Activated CD4-positive, CD25-positive, alpha-beta regulatory T cell treated with anti-CD3 and anti-CD28 coated beads, Interleukin-2, amount 50 U/mL, for 24 hours (primary cell): ENCODE measurements at places on chromosomes 11 and 22.

DNA sequence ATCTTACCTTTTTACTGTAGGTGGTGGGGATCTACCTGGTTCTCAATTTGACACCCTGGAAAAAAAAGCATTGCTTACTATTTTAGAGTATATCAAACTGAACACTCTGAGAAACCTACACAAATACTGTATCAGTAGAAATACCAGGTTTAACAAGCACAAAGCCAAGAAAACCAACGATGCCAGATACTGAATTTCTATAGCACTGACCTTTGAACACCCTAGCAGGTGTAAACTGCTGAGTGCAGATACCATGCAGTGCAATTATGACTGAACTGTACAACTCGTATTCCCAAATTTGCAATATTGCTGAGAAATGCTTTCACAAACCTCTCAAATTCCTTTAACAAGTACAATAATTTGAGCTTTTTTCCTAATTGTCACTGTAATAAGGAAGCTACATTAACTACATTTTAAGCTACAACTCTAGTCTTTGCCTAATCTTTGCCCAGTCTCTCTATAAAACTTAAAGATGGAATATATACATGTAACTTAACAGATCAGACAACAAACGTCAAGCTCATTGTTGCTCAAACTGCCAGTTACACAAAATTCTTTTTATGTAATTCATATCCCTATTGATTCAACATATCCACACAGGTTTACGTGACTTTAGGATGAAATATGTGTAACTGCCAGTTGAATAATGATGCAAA lies 8.9 kb downstream of the TAF1D start:
- no peak for ATAC-seq

- ATAC-seq: no peak
Observed at GRCh38 chr11:43285826-43286225, 26.0 kb upstream of the API5 start.

DNA sequence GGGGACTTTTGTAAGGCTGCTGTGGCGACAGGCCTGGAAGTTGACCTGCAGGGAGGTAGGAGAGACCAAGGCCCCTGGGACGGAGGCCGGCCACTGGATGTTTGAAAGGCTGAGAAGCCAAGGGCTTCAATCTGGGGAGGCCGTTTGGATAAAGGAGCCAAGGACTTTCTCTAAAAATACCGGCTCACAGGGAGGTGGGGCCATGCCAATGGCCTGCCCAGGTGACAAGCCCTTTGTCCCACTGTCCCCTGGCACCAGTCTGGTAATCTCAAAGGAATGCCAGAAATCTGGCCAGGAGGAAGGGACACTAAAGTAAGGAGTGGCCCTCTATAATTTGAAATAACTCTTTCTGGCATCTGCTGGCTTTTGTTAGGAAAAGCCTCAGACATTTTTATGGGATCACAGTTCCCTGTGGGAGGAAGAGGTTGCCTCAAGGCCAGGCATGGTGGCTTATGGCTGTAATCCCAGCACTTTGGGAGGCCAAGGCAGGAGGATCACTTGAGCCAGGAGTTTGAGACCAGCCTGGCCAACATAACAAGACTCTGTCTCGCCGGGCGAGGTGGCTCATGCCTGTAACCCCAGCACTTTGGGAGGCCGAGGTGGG lies 1.9 kb upstream of the CHKA start:
- ATAC-seq: no peak

- ATAC-seq: peak; percentile 92
Observed at GRCh38 chr22:36977401-36977861, 41.8 kb downstream of the TST start.

DNA sequence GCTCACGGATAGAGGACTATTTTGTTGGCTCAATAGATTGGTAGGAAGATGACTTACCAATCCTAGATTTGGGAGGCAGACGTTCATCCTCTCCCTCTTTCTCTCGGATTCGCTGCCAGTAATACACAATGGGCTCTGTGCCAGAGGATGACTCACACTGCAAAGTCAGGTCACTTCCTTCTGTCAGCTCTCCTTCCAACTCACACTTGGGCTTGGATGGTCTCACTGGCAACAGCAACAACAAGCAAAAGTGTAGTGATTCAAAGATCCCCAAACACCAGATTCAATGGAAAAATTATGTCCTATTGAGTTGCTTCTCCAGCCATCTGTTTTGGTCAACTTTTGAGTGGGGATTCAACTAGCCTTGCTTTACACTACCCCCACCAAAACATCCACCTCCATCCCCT lies 21.7 kb upstream of the HSPA8 start:
- peak; percentile 42 for ATAC-seq
